CD4-positive, alpha-beta T cell treated with Interleukin-21 for 1 hour (primary cell): ENCODE measurements at places on chromosomes 12 and 14.

DNA sequence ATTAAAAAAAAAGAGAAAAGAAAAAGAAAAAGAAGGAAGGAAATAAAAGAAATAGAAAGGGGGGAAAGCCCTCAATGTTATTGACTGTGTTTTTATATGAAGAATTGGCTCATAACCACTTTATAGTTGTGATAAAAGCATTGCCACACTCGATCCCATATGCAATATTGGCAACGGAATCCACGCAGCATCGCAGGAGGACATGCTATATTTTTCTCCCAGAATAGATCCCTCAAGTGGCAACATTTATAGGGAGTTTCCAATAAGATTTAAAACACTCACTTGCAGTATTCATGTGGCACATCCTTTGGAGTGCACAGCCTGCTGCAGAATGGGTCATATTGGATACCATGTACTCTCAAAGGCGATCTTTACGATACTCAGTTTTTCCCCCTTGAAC lies 223.3 kb downstream of the EGLN3 start:
- DNase-seq, result no peak

DNA sequence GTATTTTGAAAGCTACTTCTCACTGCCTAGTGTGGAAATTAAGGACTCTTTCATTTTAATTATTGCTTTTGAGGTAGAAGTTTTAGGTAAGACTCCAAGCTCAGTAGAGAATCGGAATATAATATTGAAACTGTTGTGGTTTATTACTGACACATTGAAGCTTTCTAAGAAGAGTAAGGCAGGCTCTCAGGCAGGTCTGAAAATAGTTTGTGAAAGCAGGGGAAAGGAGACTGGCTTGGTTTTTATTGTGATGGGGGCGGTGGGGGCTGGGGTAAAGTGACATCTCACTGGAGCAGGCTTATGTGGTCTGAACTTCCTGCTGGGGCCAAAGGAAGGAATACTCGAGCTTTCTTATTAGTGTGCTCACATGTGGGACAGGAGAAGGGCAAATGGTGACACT lies 79.5 kb downstream of the OTOGL start:
- DNase-seq, result no peak

- no peak for DNase-seq
Measured at GRCh38 chr12:113273053-113273725, 51.9 kb downstream of the TPCN1 start.

DNA sequence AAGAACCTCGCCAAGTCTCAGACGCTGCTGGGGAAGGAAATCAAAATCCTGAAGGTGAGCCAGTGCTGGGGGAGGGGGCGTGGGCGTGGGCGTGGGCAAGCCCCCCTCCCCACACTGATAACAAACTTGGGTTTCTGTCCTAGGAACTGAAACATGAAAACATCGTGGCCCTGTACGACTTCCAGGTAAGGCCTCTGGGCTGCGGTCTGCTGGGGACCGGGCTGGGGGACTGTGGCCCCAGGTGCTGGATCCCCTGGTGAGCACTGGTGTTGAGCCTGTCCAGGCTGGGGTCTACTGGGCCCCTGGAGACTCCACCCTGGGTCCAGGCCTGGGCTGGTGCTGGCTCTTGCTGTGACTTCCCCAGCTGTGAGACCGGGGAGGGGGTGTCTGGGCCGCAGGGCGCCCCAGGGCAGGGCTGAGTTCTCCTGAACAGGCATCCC lies 1.2 kb downstream of the ULK1 start:
- DNase-seq, result peak; percentile 12

- DNase-seq, result no peak
Measured at GRCh38 chr12:69042970-69043369, 110.0 kb upstream of the CPM start.

- no peak for DNase-seq
Measured at GRCh38 chr12:22709292-22709691, 84.3 kb downstream of the ETNK1 start.

DNA sequence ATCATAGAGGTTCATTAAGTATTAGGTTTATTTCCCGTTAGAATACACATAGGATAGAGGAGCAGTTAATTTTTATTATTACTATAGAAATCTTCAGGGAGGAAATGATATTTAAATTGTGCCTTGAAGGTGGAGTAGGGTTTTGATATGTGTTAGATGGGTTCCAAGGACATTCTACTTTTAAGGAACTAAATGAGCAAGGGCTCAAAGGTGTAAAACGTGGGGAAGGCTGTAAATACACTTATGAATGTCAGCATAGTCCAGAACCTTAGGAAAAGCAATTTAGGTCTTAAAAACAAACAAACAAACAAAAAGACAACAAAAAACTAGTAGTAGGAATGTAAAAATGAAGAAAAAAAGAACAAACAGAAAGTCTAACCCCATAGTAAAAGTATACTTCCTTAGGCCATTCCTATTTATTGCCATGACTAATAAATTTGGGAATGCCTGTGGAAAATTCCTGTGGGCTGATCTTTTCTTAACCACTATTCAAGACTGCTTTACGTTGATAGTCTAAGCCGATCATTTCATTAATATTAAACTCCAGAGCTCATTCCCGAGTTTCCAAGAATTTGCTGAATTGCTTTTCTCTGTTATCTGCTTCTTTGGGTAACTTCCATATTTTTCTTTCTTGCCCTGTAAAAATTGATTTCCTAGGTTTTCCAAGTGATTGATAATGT lies 180.3 kb downstream of the RAD51B start:
- DNase-seq, result no peak

- DNase-seq, result no peak
Measured at GRCh38 chr12:109670731-109671130, 42.9 kb upstream of the FAM222A start.

DNA sequence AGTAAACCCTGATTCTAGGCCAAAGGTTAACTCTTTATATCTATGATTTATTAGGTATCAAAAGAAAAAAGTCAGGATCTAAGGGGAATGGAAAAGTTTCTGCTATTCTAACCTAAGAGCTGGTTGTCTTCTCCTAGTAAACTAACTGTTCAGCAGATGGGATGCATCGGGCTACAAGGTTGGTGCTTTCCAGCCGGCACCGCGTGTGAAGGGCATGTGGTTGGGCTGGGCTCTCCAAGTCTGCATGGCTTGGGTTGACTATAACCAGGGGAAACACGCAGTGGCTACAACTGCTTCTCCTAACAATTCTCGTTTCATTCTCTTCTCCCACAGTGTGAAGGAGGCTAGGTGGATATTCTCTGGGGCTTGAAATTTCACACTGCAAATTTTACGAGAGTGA lies 354.5 kb downstream of the APAF1 start:
- DNase-seq, result no peak

- no peak for DNase-seq
Measured at GRCh38 chr14:100020629-100021028, 44.6 kb upstream of the EVL start.

GRCh38 chr12:116408489-116409250 lies 131.2 kb upstream of the MED13L start:
- no peak for DNase-seq
